A673 (cell line): ENCODE measurements at places on chromosomes 3 and 15. TPM values are rescaled to one million over a fixed set of nuclear protein-coding genes. Genes with fewer than 3 reads are reported as not detected.

GRCh38 chr3:172569128-172570008, 46.1 kb upstream of the TNFSF10 start:
- no peak overlapping the region for H3K27ac ChIP-seq
- H3K36me3 ChIP-seq: no peaks in the 10 kb centered on the region
- DNase-seq: no peak
- no peaks in the 10 kb centered on the region for H3K4me1 ChIP-seq
- peaks cover 3% of the 10 kb centered on the region for H3K27me3 ChIP-seq

Gene OCA2
- total RNA-seq: 0.09 TPM in 1 of 2 replicates, not detected in the other

GRCh38 chr15:31458596-31459399, 132.2 kb downstream of the KLF13 start:
- no peaks in the 10 kb centered on the region for H3K4me1 ChIP-seq
- DNase-seq: no peak
- H3K27me3 ChIP-seq: no peaks in the 10 kb centered on the region
- H3K36me3 ChIP-seq: no peaks in the 10 kb centered on the region
- no peak overlapping the region for H3K27ac ChIP-seq

Gene GTF2E1
- 21.7 and 24.3 TPM in 2 replicates for total RNA-seq

DNA sequence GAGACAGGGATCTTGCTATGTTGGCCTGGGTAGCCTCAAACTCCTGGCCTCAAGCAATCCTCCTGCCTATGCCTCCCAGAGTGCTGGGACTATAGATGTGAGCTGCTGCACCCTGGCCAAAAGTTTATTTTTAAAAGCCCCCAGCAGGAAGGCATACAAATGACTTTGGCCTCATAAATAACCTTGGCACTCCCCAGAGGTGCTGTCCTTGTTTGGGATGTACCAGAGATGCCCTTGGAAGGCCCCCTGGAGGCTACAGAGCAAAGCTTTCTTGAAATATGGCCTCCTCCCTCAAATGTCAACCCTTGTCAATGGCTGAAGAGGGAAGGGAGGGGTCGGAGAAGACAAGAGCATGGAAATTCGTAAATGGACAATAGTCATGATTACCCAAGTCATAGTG, 14.0 kb upstream of the RTP3 start:
- H3K27ac ChIP-seq: no peak overlapping the region
- H3K27me3 ChIP-seq: no peaks in the 10 kb centered on the region
- H3K4me3 ChIP-seq: no peak overlapping the region
- no peaks in the 10 kb centered on the region for H3K36me3 ChIP-seq
- DNase-seq: no peak

Gene SNTN
- total RNA-seq: not detected in 2 replicates

Gene ADAMTS17
- total RNA-seq: 0.15 TPM in 1 of 2 replicates, not detected in the other

DNA sequence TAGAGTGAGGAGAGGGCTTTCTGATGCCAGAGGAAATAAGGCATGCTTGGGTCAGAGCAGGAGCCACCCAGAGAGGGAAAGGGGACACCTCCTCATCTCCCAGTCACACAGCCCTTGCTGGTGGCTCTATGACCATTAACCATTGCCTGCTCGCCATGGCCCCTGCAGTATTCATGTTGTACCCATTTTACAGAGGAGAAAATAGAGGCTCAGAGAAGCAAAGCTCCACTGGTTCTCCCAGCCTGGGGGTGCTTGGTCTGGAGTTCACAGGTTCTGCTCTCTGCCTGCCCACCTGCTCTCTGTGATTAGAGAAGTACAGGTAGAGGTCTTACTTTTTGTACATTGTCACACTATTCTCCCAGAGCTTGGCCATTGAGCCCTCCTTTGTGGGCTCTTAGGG, 56.2 kb downstream of the LINGO1 start:
- H3K27ac ChIP-seq: peak overlapping the region; percentile 71
- no peak for DNase-seq
- no peaks in the 10 kb centered on the region for H3K27me3 ChIP-seq
- H3K36me3 ChIP-seq: no peaks in the 10 kb centered on the region
- no peak overlapping the region for H3K4me3 ChIP-seq
- H3K4me1 ChIP-seq: peaks cover 42% of the 10 kb centered on the region

GRCh38 chr3:191627064-191627463, 166.1 kb downstream of the PYDC2 start:
- peak; percentile 67 for DNase-seq
- H3K36me3 ChIP-seq: no peaks in the 10 kb centered on the region
- H3K4me1 ChIP-seq: peaks cover 15% of the 10 kb centered on the region
- H3K27me3 ChIP-seq: no peaks in the 10 kb centered on the region
- no peak overlapping the region for H3K4me3 ChIP-seq

DNA sequence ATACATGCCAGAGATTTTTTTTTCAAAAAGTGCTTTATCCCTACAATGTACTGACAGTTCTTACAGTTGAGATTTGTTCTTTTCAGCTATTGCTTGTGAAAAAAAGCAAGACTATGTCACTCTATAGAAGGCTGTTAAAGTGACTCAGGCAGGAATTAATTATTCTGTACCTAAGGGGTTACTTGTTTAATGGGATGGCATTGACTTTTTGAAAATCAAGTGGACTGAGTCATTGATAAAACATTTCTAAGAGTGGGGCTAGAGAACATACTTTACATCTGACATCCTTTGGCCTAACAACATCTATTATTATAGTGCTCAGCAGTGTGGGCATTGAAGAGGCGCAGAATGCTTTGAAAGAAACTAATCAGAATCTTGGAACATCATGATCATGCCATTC, 34.3 kb downstream of the INTS14 start:
- no peaks in the 10 kb centered on the region for H3K27me3 ChIP-seq
- peaks cover 54% of the 10 kb centered on the region for H3K36me3 ChIP-seq
- no peak overlapping the region for H3K27ac ChIP-seq
- peaks cover 16% of the 10 kb centered on the region for H3K4me1 ChIP-seq
- no peak overlapping the region for H3K4me3 ChIP-seq

Gene CIAO2A
- total RNA-seq: 75.3 and 75.6 TPM in 2 replicates

- H3K36me3 ChIP-seq: no peaks in the 10 kb centered on the region
- no peak overlapping the region for H3K27ac ChIP-seq
- DNase-seq: peak; percentile 10
- no peak overlapping the region for H3K4me3 ChIP-seq
Observed at GRCh38 chr15:62850791-62851291, 191.7 kb upstream of the TPM1 start.

Gene CDHR4
- 0.48 TPM in 1 of 2 replicates, not detected in the other for total RNA-seq

DNA sequence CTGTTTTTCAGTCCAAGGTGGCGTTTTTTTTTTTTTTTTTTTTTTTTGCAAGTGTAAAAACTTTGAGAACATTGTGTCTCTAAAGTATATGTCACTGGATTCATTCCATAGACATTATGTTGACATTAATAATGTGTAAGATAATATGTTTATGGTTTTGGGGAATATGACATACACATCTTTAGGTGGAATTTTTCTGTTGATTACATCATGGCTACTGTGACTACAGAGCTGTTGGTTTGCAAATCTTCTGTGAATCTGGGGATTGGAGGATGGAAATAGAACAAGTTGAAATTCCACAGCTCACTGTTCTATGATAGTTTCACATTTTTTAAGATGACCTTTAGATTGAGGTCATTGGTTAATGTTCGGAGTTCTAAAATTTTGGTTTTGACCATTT, 24.4 kb upstream of the PLSCR2 start:
- peaks cover 13% of the 10 kb centered on the region for H3K4me1 ChIP-seq
- H3K36me3 ChIP-seq: no peaks in the 10 kb centered on the region
- DNase-seq: no peak
- H3K4me3 ChIP-seq: no peak overlapping the region
- H3K27ac ChIP-seq: peak overlapping the region; percentile 9
- H3K27me3 ChIP-seq: no peaks in the 10 kb centered on the region

DNA sequence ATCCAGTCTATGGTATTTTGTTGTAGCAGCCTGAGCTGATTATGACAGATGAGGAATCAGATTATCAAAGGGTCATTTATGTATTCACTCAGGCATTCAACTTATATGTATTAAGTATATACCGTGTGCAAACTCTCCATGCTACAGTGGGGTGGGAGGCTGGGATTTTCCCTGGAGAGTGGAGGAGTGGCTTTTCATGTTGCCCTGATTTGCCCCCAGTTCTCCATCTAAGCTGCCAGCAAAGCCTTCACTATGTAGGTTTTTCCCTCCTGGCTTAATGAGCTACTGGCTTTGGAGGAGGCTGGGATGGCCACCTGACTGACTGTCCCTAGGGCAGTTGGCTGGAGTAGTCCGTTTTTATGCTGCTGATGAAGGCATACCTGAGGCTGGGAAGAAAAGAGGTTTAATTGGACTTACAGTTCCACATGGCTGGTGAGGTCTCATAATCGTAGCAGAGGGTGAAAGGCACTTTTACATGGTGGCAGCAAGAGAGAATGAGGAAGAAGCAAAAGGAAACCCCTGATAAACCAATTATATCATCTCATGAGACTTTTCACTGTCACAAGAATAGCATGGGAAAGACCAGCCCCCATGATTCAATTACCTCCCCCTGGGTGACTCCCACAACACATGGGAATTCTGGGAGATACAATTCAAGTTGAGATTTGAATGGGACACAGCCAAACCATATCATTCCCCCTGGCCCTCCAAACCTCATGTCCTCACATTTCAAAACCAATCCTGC, 253.9 kb downstream of the RPLP1 start:
- no peak overlapping the region for H3K4me3 ChIP-seq
- no peaks in the 10 kb centered on the region for H3K4me1 ChIP-seq
- H3K36me3 ChIP-seq: no peaks in the 10 kb centered on the region
- H3K27ac ChIP-seq: no peak overlapping the region
- DNase-seq: no peak

Gene DUOX2
- total RNA-seq: 0.98 and 0.99 TPM in 2 replicates

Gene SPTBN5
- 2.4 and 3.2 TPM in 2 replicates for total RNA-seq

Gene NPAP1
- not detected in 2 replicates for total RNA-seq

Gene SAMMSON
- not detected in 2 replicates for total RNA-seq

Gene SPINT1
- 1.9 and 3.3 TPM in 2 replicates for total RNA-seq

GRCh38 chr3:107392549-107393165, 15.4 kb downstream of the CCDC54 start:
- H3K4me1 ChIP-seq: no peaks in the 10 kb centered on the region
- no peak overlapping the region for H3K27ac ChIP-seq
- no peaks in the 10 kb centered on the region for H3K36me3 ChIP-seq

DNA sequence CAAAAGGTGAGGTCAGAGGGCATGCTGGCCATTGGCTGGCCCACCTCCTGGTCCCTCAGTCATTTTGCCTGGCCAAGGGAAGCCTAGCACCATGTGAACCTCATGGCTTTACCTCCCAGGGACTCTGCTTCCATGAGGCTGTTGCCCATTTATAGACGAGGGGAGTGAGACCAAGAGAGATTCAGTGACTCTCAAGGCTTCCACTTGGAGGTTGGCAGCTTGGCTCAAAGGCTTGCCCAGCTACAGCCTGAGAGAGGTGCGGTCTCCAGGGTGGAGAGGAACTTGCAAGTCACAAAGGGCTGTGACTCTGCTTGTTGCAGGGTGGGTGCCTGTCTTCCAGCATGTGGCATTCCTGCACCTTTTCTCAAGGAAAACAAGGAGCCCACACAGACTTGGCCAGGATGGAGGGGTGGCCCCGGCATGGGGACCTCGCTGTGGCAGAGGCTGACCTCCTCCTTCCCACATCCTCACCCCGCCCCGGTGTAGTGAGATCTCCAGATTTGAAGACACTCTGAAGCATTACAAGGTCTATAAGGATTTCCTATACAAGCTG, 24.5 kb downstream of the CFAP100 start:
- no peak overlapping the region for H3K27ac ChIP-seq
- H3K4me1 ChIP-seq: no peaks in the 10 kb centered on the region
- DNase-seq: no peak
- H3K4me3 ChIP-seq: no peak overlapping the region

DNA sequence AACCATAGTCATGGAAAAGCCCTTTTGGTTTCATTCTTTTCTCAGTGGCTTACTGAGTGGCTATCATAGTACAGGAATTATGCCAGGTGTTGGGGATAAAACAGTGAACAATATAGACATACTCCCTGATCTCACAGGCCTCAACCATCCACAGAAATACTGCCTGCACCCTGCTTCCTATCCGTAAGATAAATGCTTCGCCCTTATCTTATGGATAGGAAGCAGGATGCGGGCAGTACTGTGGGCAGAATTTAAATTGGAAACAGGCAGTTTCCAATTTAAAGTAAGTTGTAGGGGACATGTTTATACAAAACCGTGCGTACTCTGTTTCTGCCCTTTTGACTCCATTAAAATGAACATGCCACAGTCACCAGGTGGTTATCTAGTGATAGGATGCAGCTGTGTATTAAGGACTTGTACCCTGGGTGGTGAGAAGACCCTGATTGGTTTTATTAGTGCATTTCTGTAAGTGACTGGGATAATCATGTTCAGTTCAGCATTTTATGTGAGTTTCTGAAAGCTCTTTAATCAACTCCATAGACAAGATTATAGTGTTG, 141.8 kb upstream of the BHLHE40 start:
- DNase-seq: no peak
- H3K27ac ChIP-seq: no peak overlapping the region
- H3K4me3 ChIP-seq: no peak overlapping the region
- peaks cover 12% of the 10 kb centered on the region for H3K4me1 ChIP-seq

DNA sequence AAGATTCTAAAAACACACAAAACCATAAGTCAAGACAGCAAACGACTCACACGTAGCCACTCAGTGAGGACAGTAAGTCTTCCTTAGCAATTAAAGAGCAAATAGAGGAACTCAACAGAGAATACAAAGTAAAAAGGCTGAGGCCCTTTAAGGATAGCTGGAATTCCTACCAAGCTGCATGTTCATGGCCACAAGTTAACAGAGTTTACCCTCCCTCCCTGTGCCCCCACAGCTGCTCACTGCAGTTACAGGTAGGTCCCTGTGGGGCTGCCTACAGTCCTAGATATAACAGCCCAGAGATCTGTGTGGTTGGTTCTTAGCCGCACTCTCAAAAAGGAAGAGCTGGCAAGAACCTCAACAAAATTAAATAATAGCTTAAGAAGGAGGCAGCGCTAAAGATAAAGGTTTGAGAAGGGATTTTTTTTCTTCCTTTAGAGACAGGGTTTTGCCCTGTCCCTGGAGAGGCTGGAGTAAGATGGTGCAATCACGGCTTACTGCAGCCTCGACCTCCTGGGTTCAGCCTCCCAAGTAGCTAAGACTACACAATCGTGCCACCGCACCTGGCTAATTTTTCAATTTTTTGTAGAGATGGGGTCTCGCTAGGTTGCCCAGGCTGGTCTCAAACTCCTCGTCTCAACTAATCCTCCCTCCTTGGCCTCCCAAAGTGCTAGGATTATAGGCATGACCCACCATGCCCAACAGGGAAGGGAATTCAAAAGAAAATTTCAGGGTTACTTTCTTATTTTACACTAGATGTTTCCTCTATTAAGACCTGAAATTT, 19.3 kb downstream of the SFMBT1 start:
- no peaks in the 10 kb centered on the region for H3K36me3 ChIP-seq
- no peak overlapping the region for H3K27ac ChIP-seq
- H3K4me1 ChIP-seq: no peaks in the 10 kb centered on the region
- no peak for DNase-seq
- no peaks in the 10 kb centered on the region for H3K27me3 ChIP-seq
